GM03348 (cell line): ENCODE measurements at places on chromosomes 5 and 9.

GRCh38 chr5:100517301-100517974 is 17.7 kb upstream of the FAM174A start:
- no peak for DNase-seq

- no peak for DNase-seq
Measured at GRCh38 chr9:20379804-20380225, 242.5 kb downstream of the MLLT3 start.

DNA sequence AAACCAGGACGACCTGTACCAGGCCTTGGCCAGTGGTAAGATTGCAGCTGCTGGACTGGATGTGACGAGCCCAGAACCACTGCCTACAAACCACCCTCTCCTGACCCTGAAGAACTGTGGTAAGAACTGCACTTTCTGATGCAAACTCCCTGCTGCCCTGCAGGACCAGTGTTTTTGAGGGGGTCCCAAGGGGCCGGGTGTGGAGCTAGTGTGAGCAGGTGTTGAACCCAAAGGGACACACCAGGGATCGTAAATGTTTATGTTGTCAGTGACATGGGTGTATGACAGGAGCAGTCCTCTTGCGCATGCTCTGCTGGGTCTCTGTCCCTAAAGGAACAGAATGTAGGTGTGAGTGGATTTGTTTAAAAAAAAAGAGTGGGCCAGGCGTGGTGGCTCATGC is 9.5 kb downstream of the GRHPR start:
- DNase-seq: no peak

DNA sequence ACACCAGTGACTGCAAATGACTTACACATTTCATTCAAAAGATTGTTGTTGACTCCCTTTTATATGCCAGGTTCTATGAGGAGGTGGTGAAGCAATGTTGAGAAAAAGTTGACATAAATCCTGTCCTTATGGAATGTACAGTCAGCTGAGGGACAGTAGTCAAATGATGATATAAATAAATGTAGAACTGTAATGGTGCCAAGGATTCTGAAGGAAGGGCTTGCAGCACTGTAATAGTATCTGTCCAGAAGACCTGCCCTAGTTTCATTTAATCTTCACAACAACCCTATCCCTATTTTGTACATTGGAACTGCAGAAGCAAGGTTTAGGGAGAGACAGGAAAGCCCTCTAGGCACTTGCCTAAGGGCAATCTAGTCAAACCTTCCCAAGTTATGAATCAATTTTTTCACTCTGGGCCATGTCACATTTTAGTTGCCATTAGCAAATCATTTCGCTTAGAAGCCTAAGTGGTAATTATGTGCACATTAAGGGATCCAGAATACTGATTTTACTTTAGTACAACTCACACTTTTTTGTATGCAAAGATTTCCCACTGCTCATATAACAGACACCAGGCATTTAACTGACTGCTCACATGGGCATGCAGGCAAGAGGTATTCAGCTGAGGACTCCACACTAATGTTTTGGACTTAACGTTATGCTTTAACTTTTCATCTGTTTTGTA is 34.5 kb upstream of the LIFR start:
- no peak for DNase-seq

DNA sequence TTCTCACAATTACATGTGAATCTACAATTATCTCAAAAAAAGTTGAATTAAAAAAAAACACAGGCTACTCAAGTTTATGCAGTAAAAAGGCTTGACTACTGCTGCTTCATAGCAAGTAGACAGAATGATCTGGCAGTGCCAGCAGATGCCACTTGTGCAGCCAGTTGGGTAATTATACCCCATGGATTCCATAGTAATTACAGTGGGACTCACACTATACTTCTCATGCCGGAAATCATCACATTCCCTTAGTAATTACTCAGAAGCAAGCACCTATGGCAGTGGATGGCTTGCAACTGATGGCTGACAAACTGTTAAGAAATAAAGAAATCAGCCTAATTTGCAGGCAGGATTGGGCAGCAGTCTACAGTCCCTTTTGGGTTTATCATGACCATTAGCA is 463.2 kb upstream of the KLF4 start:
- DNase-seq: no peak

DNA sequence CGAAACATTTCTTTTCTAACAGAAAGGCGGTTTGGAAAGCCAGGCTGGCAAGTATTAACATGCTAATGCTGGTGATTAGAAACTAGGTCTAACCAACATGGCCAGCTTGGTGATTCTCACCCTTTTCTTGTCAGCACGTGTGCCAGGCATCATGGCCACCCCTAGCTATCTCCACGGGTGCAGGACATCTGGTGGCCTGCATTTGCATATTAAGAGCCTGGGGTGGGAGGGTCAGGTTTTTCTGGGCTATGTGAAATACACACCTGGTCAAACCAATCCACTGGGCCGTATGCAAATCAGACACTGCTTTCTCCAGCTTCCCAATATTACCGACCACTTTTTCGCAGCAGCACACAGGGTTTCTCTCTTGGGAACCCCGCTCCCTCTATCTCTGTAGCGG is 612.1 kb downstream of the PTPRD start:
- DNase-seq: no peak

DNA sequence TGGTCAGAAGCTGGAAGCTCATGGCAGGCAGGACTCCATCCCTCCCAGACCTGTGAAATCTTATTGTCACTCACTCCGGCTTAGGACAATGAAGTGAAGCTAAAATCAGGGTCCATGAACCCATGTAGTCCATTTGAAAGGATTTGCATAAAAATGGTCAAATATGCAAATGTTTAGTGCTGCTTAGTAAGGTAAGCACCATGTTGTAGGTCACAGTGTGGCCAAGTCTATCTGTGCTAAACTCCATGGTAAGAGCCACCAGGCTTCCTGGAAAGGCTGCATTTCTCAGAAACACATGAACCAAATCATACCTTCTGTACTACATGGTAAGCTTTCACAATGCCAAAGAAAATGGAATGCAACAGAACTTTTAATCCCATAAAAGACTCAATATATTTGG is 5.7 kb downstream of the ALG2 start:
- DNase-seq: no peak

GRCh38 chr9:6076851-6077250 is 61.4 kb upstream of the RANBP6 start:
- DNase-seq: peak; percentile 7

- DNase-seq: no peak
Measured at GRCh38 chr9:128689293-128689774, 312 bp downstream of the SET start.

DNA sequence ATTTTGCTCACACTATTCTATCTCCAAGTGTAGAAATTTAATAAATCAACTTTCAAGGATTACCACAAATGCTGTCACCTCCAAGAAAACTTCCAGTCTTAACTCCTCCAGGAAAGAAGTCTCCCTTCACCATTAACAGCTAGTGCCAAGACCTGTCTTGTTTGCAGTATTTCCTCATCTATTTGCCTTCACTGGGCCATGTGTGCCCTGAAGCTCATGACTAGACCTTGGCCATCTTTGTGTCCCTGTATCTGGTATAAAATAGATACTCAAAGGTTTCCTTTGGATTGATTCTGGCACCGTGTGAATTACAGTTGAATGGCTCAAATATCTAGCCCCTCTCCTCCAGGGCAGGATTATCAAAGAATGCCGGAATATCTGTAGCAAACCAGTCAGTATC is 346.7 kb upstream of the KLF4 start:
- no peak for DNase-seq

DNA sequence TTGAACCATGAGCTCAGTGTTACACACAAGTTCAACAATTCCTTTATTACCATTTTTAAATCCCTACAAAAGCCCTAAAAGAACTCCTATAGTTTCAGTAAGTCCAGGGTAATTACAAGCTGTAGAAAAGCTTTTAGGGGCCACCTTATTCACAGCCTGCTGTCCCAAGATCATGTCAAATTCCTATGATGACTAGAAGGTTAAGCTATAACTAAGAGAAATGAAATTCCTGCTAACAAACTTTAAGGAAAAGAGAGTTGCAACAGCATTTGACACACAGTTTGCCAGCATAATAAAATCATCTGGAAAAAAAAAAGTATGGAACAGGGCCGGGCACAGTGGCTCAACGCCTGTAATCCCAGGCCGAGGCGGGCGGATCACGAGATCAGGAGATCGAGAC is 31.5 kb downstream of the TMEM245 start:
- DNase-seq: no peak

- DNase-seq: no peak
Measured at GRCh38 chr5:39201781-39202596, 17.4 kb downstream of the FYB1 start.

DNA sequence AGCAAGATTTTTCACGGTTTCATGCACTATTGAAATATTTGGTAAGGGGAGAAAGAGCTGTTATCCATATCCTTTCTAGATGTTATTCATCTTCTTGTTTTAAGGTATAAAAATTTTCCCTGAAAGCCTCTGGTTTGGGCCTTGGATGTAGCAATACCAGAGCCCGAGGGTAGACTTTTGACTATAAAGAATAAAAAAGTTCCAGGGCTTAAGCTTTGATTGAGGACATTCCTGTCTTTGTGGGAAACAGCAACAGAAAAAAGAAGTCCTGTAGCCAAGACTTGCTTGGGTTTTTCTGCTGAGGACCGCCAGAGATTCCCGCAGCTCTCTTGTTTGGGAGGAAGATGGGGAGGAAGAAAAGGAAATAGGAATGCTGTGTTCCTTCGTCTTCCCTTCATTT is 440.0 kb upstream of the WWC1 start:
- DNase-seq: no peak
